ENCODE measurements at places on chromosomes 12 and 14.

GRCh38 chr14:21025371-21026273 lies 761 bp upstream of the NDRG2 start:
- DNase-seq: no peak

- peak; percentile 0 for DNase-seq
Measured at GRCh38 chr12:126708492-126708896, 1558.5 kb upstream of the TMEM132C start.

- peak; percentile 77 for DNase-seq
Measured at GRCh38 chr14:61973981-61974380, 211.8 kb downstream of the SNAPC1 start.

DNA sequence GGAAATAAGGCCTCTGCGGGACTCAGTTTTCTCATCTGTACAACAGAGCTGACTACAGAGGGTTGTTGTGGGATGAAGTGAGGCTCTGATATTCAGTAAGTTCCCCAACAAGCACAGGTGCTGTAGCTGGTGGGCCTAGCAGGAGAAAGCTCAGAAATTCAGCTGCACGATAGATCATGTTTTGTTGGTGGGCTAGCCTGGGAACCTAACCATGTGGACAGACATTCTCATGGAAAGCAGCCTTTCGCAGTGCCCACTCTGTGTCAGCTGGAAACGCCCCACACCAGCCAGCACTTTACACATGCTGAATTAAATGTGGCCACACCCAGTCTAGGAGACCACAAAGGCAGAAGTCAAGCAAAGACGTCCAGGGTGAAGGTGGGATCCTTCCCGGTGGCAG lies 16.1 kb downstream of the PITPNM2 start:
- no peak for DNase-seq

DNA sequence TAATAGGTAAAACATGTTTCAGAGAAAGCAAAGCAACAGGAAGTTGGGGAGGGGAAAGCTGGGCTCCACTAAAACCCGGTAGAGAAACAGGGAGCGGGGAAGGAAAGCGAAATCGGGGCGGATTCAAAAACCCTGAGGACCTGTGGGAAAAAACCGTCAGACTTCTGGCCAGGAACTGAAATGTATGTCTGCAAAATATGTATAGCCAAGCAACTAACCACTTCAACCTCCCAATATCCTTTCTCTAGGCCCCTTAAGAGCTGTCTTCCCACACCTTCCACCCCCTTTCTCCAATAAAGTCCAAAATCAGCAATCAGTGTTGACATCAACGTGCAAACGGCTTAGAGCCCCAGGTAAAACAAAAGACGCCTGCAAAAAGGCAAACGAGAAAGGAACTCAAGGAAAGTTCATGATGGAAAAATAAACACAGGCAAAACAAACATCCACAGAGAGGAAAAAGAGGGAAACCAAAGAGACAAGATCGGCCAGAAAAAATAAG lies 32.8 kb downstream of the SIX1 start:
- no peak for DNase-seq

DNA sequence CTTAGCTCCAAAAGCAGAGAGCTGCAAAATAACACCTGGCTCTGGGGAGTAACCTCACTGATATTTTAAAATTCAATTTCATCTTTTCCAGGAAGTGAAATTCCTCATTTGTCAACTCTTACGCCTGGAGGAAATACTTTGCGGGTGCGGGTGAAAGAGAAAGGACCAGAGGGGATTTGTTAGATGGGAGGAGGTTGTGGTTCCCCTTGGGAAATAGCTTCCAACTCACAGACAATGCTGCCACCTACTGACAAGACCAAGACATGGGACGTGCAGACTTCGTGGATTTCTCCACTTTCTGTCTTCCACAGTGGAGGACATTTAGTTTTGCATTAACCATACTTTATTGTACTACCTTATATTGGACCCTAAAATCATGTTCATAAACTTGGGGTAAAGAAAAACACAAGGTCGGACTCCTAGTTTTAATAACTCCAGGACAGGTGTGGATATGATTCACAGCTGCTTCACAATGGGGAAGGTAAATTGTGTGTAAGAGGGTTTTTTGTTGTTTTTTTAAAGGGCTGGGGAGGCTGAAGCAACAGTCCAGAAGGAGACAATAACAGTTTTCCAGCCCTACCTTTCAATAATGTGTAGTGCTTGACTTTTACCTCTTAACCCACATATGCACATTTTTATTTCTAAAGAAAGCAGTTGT lies 10.8 kb downstream of the FBXL14 start:
- DNase-seq: peak; percentile 89

DNA sequence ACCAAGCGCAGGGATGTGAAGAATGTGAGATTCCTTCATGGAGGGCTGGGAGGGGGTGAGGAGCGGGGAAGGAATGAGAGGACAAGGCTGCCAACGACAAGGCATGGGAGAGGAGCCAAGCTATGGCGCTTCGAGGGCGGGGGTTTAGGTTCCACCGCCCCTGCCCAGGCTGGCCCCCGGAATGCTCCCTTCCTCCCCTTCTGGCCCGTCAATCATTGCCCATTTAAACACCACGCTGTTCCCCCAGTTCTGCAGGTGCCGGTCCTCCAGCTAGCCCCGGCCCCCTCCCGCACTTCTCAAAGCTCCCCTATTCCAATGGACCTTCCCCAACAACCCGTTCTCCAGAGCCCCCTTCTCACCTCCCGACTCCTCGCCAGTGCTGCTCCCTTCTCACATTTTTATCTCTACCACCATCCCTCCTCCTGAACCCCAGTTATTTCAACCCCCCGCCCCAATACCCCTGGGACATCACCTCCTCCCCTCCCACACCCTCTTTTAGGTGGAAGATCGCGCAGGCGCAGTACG lies 428 bp downstream of the RNF41 start:
- DNase-seq: peak; percentile 91

GRCh38 chr12:128534906-128535305 lies 267.9 kb downstream of the TMEM132C start:
- no peak for DNase-seq

- DNase-seq: peak; percentile 59
Measured at GRCh38 chr12:46722394-46723185, 103.2 kb downstream of the SLC38A4 start.

DNA sequence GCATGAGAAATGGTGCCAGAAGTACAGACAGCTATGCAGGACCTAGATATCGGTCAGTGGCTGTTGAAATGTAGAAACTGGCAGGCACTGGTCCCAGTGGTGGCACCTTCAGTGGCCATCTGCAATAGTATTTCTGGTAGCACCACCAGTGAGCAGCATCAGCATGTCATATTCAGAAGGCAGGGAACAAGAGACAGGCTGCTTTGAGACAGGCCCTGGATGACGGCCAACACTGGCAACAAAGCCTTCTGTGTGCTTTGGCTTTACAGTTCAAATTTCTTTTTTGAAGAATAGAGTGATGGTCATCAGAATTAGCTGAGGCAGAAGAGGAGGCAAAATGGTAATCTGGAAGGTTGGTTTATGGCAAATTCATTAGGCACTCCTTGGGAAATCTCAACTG lies 273.4 kb upstream of the SLC16A7 start:
- DNase-seq: no peak

- no peak for DNase-seq
Measured at GRCh38 chr14:38016497-38016896, 191.2 kb upstream of the SSTR1 start.

DNA sequence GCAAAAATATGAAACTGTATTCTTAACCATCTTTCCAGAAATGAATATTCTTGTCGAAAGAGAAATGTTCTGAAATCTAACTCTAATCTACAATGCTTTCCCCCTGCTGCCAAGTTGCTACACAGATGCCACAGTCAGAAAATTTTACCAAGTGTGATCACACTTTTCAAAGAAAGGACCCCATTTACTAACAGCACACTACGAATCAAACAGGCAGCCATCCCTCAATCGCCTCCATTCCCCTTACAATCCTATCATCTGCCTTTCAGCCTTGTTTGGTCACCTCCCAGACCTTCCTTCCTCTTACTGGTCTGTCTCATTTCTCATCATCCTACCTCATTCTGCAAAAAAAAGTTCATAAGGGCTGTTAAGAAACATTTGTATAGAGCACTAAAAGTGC lies 190.1 kb downstream of the MED13L start:
- DNase-seq: no peak

DNA sequence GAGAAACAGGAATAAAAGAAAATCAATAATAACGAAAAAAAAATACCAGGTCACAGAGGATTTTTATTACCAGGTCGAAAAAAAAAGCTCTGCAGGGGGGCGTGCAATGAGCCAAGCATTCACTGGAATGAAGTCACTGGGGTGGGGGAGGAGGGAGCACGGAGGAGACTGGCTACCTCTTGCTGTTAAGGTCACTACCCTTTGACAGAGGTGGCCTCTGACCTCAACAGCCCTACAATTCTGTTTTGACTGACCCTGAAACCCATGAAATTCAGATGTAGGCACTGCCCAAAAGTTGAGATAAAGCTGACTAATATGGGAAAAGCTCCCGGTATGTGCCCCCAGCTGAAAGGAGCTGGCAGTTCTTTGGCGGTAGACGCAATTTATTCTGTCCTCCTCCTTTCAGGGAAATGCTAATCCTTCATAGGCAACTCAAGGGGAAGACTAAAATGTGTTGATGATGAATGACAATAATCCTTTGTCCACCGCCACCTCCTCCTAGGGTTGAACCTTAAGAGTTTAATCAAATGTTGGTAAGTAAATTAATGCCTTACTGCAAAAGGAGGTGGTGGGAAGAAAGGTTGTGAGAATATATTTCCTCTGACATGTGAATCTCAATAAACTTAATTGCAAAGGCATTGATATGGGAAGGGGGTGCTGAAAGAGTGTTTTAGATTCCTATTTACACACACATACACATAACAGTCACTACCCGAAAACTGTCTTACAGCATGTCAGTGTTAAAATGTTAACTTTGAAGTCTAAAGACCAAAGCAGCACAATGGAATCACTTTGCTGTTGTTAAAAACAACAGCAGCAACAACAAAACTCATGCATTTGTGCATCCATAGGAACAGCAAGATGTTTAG lies 6.3 kb upstream of the RIC8B start:
- peak; percentile 62 for DNase-seq
